Globus pallidus (tissue), 1 donor: ENCODE measurements at places on chromosomes 12 and 14.

- DNase-seq, result peak; percentile 64
Observed at GRCh38 chr12:116861320-116861719, 19.9 kb downstream of the HRK start.

GRCh38 chr12:8057839-8058238, 8.3 kb downstream of the C3AR1 start:
- DNase-seq, result no peak

DNA sequence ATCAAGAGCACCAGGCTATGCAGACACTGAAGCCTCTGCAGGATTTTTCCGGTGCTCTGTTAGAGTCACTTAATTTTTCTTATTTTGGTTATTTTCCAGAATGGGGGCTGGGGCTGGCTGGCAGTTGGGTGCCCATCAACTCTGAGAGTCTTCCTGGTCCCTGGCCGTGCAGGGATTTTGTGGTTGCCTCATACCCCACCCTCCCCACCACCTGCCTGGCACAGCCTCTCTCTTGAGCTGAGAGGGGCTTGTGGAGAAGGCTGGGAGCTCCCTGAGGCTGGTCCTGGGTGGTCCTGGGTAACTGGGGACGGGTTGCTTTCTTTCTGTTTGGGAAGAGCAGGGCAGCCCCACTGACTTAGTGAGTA, 23.3 kb downstream of the LRTM2 start:
- DNase-seq, result no peak

GRCh38 chr12:18332173-18332572, 70.9 kb downstream of the PIK3C2G start:
- no peak for DNase-seq

GRCh38 chr12:58814036-58814435, 106.3 kb downstream of the LRIG3 start:
- no peak for DNase-seq

DNA sequence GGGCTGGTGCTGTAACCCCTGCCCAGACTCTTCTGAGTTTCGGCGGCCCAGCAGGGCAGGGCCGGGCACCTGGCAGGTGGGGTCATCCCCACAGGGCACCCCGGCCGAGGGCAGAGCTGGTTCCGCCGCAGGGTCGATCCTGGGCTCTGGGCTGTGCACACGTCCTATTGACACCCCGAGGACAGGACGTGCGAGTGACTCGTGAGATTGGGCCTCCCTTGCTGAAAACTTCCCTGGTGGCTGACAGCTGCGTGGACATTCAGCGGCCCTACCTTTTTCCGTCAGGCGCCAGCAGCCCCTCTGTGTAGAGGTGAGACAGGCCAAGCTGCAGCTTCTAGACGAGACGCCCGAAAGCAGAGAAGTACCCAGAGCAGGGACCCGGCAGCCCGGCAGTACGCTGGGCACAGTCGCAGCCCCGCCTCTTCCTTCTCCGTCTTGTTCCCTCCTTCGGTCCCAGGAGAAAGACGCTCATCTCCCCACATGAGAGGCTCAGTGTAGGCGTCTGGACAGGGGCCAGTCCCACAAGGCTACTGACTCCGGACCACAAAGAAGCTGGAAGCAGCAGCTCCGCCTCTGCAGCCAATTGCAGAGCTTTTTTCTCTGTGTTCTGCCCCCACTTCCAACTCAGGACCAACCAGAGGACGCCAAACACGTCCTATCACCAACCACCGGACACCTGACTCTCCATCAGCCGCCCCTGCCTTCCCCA, at the start of gene LRCOL1:
TSS of gene LRCOL1 (minus strand) at position 532 of the 709 bp plus-strand sequence. CDS start 4,331 bp downstream, outside the sequence.
- no peak for DNase-seq

GRCh38 chr12:99235381-99235780, 412.2 kb upstream of the GARIN6 start:
- DNase-seq, result no peak

- DNase-seq, result no peak
Observed at GRCh38 chr12:20442322-20442721, 74.0 kb downstream of the PDE3A start.

DNA sequence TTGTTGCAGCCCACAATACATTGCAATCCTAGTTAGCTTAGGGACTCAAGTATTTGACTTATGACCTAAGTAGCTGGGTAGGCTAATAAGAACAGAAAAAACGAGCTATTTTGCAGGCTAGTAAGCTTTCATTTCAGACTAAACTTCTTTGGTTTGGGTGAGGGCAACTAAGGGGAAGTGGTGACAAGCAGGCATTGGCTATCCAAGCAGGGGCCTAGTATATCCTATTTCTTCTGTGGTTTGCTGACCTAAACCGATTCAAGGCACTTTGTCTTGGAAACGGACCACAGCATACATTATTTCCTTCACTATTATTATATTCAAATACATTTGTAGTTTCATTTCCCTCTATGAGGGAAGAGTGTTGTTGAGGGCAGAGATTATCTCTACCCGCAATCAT, 21.6 kb upstream of the SLC5A8 start:
- no peak for DNase-seq

DNA sequence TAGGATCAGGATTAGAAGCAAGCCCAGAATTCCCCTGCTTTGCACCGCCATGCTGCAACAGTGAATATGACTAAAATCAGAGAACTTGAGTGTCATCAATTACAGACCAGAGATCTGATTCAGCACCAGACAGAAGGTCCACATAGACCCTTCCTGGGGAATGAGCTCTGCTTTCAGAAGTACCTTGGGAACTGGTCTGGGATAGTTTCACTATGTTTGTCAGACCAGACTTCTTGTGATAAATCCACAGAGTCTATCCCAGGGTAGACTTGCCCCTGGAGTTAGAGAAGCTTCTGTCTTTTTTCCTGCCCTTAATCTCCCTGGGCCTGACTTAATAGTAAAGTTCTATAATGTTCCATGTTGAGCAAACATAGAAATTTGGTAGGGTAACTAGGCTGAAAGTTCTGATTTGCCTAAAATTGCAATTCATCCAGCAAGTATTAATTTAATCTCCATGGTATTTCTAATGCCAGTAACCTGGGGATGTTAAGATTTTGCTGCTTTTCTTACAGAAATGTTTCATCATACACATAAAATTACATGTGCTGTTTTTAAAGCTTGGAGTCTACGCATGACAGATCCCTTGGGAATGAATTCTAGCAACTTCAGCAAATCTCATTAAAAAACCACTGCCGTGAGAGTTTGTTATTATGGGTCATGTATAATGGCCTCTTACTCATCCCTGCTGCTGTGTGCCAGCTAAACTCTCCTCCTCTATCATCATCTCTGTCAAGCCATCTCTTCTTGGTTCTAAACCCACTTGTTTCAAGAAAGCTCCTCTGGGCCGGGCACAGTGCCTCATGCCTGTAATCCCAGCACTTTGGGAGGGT, 61.3 kb upstream of the METAP2 start:
- no peak for DNase-seq

- no peak for DNase-seq
Observed at GRCh38 chr12:91935296-91935695, 210.3 kb downstream of the BTG1 start.

DNA sequence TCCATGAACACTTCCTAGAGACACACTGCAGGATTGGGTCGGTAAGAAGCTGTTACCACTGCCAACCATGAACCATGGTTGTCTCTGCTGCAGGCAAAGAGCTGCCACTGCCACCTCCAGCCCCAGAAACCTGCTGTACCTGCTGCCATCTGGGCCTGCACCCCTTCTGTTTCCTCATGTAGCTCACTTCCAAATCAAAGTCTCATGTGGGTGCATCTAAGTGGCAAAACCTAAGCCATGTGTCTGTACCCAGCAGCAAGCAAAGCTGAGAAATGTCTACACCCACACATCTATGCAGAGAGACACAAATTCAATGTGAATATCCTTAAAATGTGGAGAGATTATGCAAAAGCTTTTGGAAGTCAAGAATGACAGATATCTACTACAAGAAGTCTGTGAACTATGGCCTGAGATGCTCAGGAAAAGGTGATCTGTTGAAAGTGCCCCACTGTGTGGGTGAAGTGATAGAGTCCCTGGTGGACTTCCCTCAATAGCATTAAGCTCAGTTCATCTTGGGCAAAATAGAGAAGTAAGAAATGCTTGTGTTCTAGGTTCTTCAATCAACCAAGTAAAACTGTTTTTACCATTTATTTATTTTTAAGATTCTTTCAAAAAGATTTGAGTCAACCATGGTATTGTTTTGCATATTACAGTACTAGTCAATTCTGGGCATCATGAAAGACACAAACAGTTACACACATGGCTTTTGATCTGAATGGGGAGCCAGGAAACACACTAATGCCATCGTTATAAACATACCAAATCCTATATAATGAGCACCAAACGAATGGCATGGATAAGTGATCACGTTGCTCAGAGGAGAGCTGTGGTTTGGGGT, 64.4 kb downstream of the FOS start:
- DNase-seq, result no peak

DNA sequence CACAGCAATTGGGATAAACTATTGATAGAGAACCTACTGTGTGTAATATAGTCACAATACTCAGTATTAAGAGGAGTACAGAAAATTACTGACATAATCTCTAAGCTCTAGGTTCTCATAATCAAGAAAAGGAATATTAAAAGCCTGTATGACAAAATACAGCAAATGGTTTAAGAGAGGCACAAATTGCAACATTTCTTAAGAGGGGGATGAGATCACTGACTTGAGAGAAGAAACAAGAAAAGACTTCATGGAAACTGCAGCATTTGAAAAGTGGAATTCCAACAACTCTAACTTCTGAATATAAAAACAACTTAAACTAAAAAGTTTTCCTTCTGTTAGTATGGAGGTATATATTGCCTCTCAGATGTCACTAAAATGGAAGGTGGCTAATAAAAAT, 89.7 kb downstream of the NUMB start:
- DNase-seq, result no peak

DNA sequence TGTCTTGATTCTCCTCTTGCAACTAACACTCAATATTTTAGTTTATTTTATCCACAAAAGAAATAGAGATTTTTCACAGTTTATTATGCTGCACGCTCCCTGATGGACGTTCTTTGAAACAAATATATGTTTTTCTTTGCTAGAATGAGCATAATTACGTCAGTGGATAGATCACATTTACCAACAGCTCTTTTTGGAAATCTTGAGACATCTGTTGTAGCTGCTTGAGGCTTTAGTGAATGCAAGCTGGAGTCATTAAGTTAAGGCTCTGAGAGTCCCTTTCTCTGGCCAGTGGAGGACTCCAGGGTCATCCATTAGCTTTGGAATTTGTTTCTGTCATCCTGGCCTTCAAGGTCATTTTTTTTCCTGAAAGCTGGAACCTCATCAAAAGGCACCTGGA, 405.6 kb upstream of the TMEM132C start:
- DNase-seq, result no peak

- no peak for DNase-seq
Observed at GRCh38 chr12:108060067-108060466, 69.0 kb upstream of the WSCD2 start.

DNA sequence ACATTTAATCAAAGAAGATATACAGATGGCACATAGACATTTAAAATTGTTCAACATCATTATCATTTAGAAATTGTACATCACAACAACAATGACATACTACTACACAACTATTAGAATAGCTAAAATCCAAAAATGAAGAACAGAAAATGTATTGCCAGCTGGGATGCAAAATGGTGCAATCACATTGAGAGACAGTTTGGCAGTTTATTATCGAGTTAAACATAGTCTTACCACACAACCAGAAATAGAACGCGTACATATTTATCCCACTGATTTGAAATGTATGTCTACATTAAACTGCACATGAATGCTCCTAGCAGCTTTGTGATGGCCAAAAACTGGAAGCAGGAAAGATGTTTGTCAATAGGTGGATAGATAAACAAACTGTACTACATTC, 791.5 kb upstream of the MGAT4C start:
- no peak for DNase-seq

GRCh38 chr12:79127271-79127751, 262.7 kb downstream of the SYT1 start:
- DNase-seq, result no peak

GRCh38 chr14:69657950-69658355, 46.6 kb downstream of the SUSD6 start:
- no peak for DNase-seq

DNA sequence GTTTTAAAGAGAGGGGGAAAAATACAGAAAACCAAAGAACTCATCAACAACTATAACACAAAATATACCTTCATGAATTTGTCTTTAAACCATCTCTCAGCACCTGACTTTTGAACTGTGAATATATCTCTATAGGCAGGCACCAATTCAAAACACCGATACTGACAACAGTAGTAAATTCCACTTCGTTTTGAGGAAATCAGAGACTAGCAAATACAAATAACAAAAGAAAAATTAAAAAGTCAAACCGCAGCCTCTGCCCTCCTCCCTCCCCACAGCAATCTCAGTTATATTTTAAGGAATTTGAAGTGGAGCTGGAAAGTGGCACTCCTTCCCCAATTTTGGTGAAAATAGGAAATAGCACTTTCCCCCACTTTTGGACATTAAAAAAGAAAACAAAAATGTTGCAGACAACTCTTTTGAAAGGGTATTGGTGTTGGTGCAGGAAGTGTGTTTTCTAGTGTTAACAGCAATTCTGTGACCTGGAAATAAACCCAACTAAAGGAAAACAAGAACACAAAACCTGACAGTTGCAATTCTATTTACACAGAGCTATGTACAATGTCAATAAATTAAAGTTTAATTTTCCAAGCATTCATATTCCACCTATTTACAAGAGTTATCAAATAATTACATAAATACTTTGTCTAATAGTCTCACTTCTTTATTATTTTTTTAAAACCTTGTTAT, 13.5 kb downstream of the TBX3 start:
- no peak for DNase-seq

GRCh38 chr14:100495917-100496316, 91.3 kb downstream of the BEGAIN start:
- DNase-seq, result no peak

DNA sequence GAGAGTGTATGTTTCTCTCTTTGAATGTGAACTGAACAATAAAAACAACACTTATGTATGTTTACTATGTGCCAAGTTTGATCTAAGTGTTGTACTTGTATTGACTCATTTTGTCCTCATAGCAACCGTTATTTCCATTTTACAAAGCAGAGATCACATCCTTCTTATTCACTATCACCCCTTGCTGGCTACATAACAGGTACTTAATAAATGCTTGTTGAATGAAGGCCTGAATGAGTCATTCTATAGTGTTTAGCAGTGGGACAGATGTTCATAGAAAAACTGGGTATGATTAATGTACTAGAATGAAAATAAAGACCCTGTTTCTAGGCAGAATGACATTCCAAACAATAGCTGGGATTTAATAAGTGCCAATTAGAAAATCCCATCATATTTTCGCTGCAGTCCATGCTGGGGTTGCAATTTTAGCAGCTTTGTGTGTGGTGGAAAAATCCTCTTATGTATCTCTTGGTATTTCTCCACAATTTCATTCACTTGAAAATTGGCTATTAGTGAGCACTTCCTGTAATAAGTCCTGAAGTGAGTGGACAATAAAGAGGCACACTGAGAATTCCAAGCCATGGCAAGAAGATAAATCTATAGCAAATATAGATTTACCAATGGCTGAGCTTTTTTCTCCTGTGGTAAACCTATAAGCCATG, 86.0 kb downstream of the FAR2 start:
- DNase-seq, result no peak

DNA sequence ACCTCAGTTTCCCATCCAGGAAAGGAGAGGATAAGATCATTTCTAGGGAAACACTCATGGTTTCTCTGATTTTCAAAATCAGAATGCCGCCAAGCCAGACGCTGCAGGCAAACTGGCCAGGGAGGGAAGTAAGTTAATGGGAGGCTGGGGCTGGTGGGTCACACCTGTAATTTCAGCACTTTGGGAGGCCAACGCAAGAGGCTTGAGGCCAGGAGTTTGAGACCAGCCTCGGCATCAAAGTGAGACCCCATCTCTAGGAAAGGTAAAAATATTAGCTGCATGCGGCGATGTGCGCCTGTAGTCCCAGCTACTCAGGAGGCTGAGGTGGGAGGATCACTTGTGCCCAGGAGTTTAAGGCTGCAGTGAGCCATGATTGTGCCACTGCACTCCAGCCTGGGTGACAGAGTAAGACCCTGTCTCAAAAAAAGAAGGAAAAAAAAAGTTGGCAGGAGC, 587 bp downstream of the SELPLG start:
- no peak for DNase-seq
